ENCODE measurements at places on chromosomes 2 and 18.

- no peak for DNase-seq
Observed at GRCh38 chr2:203177361-203177760, 61.5 kb upstream of the CYP20A1 start.

- DNase-seq: no peak
Observed at GRCh38 chr2:239155806-239156480, 244.9 kb downstream of the HDAC4 start.

DNA sequence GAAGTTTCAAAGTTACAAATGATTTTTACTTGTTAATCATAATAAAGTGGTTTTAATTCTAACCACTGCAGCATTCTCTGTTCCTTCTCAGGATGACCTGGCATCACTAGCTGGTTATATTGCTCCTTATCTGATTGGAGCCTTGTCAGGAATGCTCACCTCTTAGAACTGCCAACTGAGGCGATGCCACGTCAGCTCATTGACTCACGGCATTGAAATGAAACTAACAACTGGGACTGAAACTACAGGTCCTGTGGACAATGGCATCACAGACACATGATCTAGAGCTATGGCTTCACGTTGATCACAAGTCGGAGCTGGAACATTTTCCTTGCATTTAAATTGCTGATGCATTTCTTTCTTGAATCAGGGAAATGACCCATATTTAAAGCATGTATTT, 54.9 kb upstream of the MAP2 start:
- no peak for DNase-seq

GRCh38 chr2:237097326-237097910, 11.7 kb downstream of the COPS8 start:
- no peak for DNase-seq

GRCh38 chr2:120455390-120455789, 109.5 kb downstream of the INHBB start:
- no peak for DNase-seq

All from NCI-H1417 treated with DMSO at 0.1 percent for 48 hours (cell line).